Amygdala (tissue), 56 donors: ENCODE measurements at places on chromosomes 11 and 22.

- no peak for DNase-seq
Measured at GRCh38 chr11:113420808-113421207, 33.2 kb downstream of the ANKK1 start.

GRCh38 chr22:23251445-23252093 lies 71.3 kb downstream of the BCR start:
- no peak for DNase-seq

- no peak for DNase-seq
Measured at GRCh38 chr11:17414992-17415391, 26.5 kb upstream of the KCNJ11 start.

DNA sequence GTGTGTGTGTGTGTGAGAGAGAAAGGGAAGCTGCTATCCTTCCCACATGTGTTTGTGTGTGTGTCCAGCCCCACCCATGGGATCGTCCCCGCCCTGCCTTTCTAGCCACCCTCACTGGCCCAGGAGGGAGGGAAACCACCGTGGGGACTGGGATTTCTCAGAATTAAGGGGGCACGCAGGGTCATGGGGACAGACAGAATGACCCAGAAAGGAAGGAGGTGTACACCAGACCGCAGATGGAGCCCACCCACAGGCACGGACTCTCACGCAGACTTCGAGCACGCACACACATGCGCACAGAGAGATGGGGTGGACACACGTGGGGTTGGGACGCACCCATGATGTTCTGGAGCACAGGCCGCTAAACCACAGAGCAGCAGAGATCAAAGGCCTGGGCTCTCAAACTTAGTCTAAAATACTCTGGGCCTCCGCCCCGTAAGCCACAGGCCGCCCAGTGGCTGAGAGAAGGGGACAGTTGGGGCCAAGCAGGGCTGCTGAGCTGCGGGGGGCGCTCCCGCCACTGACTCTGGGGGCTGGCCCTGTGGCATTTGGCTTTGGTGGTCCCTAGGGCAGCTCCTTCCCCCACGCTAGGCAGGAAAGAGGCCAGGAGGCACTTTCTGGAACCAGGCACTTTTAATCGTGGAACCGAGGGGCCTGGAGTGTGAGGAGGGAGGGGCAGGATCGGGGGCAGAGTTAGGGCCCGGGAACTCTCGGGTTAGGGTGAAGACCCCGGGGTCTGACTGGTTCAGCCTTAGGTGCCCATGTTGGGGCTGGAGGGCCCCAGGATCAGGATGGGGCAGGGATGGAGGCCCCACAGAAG lies 1.5 kb downstream of the IFITM5 start:
- no peak for DNase-seq

GRCh38 chr11:64064374-64065140 lies 28.8 kb downstream of the FLRT1 start:
- no peak for DNase-seq

GRCh38 chr22:39349506-39349966 lies 255 bp upstream of the SYNGR1 start:
- DNase-seq, result no peak

DNA sequence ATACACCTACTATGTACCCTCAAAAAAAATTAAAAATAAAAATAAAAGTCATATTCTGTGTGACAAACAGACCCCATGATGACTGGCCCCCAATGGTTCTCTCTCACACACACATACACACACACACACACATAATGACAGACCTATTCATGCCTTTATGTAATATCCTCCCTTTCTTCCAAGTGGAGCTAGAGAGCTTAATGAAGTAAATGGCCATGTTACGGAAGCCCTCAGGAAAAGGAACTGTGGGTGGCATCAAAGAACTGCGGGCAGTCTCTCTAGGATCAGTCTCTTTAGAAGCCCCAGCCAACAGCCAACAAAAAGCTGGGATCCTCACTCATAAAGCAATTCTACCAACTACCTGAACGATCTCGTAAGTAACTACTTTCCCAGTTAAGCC lies 125.5 kb downstream of the SIK3 start:
- DNase-seq, result no peak

GRCh38 chr22:22207845-22208564 lies 36.6 kb upstream of the VPREB1 start:
- DNase-seq, result no peak

GRCh38 chr11:86192519-86193257 lies 51.9 kb upstream of the EED start:
- no peak for DNase-seq

DNA sequence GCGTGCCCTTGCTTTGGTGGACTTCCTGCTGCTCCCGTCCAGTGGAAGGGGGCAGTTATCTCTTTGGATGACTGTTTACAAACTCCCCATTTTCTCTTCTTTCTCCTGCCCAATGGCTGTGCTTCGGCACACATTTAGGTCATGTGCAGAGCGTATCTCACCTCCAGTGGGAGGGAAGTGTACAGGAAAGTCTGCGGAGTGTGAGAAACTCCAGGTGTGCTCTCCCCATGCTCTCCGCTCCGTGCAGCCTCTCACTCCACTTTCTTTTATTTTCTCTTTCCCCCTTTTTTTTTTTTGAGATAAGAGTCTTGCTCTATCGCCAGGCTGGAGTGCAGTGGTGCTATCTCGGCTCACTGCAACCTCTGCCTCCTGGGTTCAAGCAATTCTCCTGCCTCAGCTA lies 11.9 kb upstream of the TEF start:
- no peak for DNase-seq

DNA sequence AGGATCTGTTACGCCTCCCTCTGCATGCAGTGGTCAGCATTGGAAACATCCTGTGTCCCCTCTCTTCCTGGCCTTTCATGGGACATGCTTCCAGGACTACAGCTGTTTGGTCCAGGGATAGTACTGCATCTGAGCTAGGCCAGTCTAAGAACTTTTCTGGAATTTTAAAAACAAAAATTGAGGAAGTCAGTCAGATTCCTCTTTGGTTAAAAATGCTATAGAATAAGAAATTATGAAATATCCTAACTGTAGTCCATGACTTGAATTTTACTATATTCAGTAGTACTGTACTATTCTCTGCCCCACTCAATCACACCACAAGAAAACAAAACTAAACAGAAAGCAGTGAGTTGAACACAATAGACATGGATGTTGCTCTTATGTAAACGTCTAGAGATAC lies 201.0 kb upstream of the CADM1 start:
- DNase-seq, result no peak

DNA sequence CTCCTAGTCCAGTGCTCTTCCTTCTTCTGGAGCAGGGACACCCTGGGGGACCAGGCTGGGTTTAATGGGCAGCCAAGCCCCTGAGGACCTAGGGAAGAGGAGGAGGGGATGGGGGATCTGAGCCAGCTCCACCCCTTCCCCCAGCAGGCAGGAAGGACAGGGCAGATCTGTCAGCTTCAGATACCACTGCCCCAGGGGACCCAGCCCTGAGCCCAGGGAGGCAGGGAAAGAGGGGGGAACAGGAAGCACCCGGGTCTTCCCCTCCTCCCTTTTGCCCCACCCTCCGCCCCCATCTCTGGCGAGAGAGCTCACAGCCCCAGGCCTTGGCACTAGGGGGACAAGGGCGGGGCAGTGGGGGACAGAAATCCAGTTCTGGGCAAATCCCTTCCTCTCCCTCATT lies 11.7 kb upstream of the SOX10 start:
- no peak for DNase-seq

DNA sequence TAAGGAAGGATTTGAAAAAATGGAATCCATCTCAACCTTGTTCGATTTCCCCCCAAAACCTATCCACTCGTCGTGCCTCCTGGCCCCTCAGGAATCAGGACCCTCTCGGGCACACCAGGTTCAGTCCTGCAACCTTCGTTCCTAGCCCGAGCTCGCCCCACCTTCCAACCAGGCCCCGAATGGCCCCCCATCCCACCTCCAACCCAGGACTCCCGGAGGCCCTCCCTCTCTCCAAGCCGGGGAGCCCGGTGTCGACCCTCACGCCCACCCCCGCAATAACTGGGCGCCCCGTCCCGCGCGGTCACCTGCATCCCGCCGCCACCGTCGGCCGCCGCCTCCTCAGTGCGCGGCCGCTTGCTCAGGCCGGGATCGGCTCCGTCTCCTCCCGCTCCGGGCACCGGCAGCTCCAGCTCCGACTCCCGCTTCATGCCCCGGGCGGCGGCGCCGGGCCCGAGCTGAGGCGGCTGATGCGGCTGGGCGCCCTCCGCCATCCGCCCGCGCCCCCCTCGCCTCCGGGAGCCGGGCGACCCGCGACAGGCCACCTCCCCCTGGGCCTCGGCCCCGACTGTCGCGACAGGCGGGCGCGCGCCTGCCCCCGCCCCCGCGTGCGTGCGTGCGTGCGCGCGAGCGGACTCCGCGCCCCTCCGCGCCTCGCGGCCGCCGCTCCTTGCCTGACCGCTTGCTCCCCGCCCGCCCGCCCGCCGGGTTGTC lies 534 bp downstream of the RBFOX2 start:
- DNase-seq, result no peak

- no peak for DNase-seq
Measured at GRCh38 chr11:35650006-35650405, 12.6 kb upstream of the TRIM44 start.

DNA sequence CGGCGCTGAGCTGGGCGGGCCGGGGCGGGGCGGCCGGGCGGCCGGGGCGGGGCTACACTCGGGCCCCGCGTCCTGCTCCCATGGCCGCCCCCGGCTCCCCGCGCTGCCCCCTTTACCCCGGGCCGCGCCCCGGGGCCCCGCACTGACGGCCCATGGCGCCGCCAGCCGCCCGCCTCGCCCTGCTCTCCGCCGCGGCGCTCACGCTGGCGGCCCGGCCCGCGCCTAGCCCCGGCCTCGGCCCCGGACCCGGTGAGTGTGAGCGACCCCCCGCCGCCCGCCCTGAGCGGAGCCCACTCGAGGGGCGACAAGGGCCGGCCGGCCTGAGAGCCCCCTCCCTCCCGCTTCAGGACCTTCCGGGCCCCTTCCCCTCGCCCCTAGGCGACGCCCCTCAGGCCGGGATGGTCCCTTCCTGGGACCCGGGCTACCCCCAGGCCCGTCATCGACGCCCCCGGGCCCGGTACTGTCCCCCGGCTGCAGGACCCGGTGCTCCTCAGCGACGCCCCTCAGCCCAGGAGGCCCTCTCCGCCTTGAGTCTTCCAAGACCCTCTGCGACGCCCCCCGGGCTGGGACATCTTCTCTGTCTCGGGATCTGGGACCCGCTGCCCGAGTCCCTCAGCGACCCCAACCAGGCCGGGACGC lies at the start of gene KREMEN1:
Gene KREMEN1 (plus strand): TSS at position 57 of the 639 bp plus-strand sequence. CDS start 96 bp downstream, at position 153.
- no peak for DNase-seq

DNA sequence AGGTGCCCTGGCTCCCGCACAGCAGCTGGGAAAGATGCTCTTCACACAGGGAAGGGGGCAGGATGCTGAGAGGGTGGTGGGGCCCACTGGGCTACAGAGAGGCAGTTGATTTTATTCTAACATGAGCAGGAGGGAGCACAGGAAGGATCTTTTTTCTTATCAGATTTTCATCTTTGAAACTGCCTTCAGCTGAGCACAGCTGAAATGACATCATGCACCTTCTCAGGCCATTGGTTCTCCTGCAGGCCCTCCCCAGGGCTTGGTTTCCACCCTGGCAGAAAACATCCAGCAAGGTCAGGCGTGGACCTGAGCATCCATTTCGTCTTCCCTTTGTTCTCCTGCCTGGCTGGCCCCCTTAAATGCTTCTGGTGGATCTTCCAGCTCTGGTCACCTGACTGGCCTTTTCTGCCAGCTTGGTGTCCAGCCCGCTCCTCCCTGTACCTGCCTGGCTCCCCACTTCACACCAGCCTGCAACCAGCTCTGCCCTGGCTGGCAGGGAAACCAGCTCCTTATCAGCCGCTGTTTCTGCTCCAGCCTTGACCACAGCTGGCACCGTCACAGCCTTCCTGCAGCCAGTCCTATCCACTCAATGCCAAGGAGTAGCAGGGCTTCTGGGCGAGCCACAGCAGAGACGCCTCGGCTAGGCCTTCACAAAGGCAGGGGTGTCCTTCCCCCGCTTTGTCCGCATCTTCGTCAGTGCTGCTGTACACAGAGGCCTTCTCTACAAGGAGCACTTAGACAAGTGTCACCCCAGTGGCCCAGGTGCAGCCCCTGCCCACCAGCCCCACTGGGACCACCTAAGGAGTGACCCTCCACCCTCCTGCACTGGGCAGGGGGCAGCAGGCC lies 36.5 kb downstream of the TOM1 start:
- no peak for DNase-seq

DNA sequence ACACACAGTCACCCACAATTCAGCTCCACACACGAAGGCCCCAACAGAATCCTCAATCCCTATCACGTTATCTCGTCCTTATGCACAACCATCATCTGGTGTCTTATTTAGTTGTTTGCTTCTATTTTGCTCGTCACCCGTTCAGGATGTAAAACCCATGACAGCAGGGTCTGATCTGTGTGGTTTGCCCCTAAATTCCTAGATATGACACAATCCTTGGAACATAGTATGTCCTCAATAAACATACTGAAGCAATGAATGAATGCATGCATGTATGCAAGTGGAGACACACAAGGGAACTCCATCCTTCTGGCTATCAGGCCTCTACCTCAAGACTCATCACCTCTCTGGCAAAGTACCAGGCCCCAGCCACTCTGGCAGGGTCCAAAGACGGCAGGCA lies 20.2 kb downstream of the STARD10 start:
- DNase-seq, result no peak

GRCh38 chr11:40338739-40339138 lies 1120.7 kb downstream of the LRRC4C start:
- no peak for DNase-seq

GRCh38 chr11:8577791-8578581 lies 16.0 kb downstream of the STK33 start:
- no peak for DNase-seq

- DNase-seq, result no peak
Measured at GRCh38 chr11:121448431-121448941, 3.6 kb upstream of the SORL1 start.

- no peak for DNase-seq
Measured at GRCh38 chr22:50071432-50072166, 13.5 kb upstream of the TTLL8 start.

- DNase-seq, result no peak
Measured at GRCh38 chr11:20530942-20531703, 68.3 kb upstream of the SLC6A5 start.

DNA sequence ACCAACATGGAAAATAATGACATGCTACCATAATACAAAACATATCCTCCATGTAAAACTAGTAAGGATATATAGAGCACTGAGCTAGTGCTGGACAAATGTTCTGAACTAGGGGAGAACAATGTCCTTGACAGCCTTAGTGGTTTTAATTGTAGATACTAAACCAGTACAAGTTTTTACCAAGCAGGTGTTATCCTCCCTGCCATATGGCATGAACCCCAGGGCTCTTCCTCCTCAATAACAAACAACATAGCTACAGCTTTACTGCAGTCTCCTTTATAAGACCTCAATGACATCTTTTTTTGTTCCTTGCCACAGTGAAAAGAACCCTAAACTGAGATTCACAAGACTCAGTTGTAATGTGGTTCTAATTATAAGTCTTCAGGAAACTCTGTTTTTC lies 70.2 kb upstream of the GDPD4 start:
- DNase-seq, result no peak

DNA sequence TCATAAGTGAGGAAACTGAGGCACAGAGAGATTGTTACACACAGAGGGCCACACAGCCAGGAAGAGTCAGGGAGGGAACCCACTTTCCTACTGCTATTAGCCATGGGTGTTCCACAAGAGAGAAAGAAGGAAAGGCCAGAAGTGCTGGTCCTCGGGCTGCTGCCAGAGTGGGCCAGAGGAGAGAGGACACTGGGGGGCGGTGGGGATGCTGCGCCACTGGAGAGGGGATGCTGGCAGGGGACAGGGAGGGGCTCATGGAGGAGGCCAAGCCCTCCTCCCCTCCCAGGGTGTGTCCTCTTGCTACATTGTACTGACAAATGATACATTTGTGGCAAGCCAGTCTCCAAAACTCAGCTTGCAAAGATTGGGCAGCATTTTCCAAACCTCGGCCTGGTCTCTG lies 9.9 kb downstream of the IL10RA start:
- no peak for DNase-seq

GRCh38 chr11:125049164-125049792 lies 13.8 kb upstream of the SLC37A2 start:
- DNase-seq, result no peak

- no peak for DNase-seq
Measured at GRCh38 chr22:22748297-22748743, 103.9 kb downstream of the GGTLC2 start.
